ENCODE measurements at places on chromosomes 5 and 9.
A peak's percentile ranks its signal among the peaks of the same experiment; 100 is the strongest.

GRCh38 chr5:145858959-145859358 lies 13.9 kb downstream of the GRXCR2 start:
- DNase-seq: no peak

- DNase-seq: peak; percentile 79
Measured at GRCh38 chr5:35803191-35803651, 53.5 kb upstream of the IL7R start.

- DNase-seq: no peak
Measured at GRCh38 chr5:78757269-78758053, 108.9 kb upstream of the LHFPL2 start.

GRCh38 chr5:158014372-158014771 lies 155.4 kb upstream of the CLINT1 start:
- no peak for DNase-seq

DNA sequence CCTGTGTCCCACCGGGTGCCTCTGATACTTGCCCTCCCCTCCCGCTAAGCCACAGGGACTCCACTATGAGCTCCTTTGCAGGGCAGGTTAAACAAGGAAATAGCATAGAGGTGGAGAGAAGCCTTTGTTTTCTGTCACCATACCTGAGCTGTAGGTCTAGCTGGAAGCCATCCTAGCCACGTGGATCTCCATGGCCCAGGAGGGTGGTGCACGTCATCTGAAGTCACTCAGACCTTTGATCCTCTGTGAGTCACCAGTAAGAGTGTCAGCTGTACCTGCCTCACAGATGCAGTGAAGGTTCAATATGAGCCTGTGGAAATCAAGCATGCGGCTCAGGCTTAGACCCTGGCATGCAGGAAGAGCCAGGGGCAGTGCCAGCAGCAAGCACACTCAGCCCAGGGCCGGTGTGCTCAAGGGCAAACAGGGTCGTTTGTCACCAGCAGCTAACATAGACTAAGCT lies 55.1 kb downstream of the ASS1 start:
- DNase-seq: no peak

GRCh38 chr5:34929720-34930461 lies 532 bp downstream of the DNAJC21 start:
- peak; percentile 92 for DNase-seq

DNA sequence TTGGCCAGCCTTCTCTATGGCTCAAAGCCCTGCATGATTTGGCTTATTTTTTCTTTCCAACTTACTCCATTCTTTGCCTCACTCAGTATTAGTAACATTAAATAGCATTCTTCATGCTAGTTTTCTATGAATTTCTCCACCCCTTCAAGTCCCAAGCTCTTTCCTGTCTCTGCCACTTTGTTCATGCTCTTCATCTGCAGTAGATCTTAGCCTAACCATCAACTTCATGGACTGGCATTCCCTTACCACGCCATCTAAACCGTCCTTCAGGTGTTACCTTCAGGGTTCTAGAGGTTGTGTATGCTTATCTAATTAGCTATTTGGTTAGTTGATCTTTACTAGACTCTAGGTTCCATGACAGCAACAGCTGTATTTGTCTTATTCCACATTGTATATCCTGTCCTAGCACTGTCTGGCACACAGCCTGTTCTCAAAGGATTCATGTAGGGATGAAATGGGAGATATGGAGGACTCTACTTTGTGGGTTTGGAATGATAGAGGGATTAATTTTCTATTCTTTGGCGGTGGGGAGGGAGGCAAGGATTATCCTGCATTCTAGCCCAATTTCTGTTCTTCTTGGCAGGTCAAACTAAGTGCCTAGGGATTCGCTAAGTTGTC lies 26.4 kb downstream of the TMEM167A start:
- no peak for DNase-seq

GRCh38 chr5:33411498-33411897 lies 29.3 kb upstream of the TARS1 start:
- no peak for DNase-seq

- DNase-seq: no peak
Measured at GRCh38 chr9:135951889-135952663, 9.1 kb downstream of the UBAC1 start.

- peak; percentile 65 for DNase-seq
Measured at GRCh38 chr5:37900692-37901091, 60.9 kb upstream of the GDNF start.

DNA sequence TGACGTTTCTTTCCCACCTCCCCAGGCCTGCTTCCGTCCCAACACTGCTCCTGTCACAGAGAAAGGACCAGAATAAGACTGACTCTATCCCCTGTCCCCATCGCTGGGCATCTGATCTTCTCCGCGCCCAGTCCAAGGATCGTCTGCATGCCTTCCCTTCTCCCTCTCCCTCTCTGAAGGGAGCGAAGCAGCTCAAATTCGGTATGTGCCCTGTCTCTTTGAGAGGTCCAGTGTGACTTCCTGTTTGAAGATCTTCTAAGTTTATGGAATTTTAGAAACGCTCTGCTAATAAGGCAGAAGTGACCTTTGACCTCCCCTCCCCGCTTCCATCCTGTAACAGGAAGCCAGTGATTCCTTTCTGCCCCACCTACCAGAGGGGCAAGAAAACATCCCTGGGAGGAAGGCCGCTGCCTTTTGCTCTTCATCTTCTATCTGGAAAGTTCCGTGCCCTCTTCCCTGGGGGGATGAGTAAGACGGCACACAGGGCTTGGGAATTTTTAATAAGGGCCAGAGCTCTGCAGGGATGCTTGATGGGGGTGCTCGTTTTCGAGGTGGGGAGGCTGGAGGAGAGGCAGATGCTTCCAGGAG lies 40.7 kb upstream of the RNU6ATAC start:
- DNase-seq: no peak

- DNase-seq: peak; percentile 93
Measured at GRCh38 chr9:100714372-100715099, 136.7 kb downstream of the CAVIN4 start.

- DNase-seq: no peak
Measured at GRCh38 chr5:150469718-150470469, 20.4 kb upstream of the RPS14 start.
